H4 (cell line): ENCODE measurements at places on chromosomes 1 and 21. TPM values are rescaled to one million over a fixed set of nuclear protein-coding genes. Genes with fewer than 3 reads are reported as not detected.

DNA sequence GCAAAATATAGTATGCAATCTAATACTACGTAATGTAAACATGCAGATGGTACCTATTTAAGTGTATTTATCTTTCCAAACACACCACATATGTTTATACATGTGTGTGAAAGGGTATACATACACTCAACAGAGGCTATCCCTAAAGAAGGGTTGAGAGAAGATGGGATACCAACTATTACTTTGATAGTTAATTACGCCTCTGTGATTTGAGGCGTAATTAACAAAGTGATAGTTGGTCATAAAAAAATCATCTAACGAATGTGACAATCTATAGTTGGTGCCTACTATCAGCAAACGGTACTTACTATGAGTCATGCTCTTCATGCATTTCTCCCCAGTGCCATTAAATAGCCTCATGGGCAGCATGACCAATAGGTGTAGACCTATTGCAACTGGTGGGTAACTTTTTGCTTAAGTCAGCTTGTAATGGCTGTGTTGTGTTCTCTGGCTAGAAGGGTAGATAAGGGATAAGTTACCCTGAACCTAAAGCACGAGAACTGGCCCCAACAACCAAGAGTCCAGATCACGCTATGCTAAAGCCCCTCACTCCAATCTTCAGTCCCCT lies 15.3 kb downstream of the RCAN1 start:
- DNase-seq = no peak

DNA sequence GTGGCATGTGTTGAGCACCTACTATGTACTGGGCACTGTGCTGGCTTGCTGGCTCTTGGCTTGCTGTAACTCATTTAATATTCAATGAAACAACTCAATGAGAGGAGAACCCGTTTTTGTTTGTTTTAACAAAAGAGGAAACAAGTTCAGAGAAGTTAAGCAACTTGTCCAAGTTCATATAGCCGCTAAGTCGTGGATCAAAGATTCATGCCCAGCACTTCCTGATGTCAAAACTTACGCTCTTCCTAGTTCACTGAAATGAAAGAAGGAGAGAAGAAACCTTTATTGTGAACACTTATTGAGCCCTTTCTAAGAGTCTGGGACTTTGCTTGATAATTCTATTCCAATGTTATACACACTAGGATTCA lies 475.9 kb downstream of the PTPRU start:
- DNase-seq = no peak

GRCh38 chr1:9308236-9308785 lies 15.6 kb downstream of the SPSB1 start:
- DNase-seq = no peak

Gene WNT3A
- not detected in 2 replicates for total RNA-seq

GRCh38 chr1:17998889-17999288 lies 108.7 kb upstream of the IGSF21 start:
- no peak for DNase-seq

- no peak for DNase-seq
Observed at GRCh38 chr1:12102066-12102465, 39.0 kb downstream of the TNFRSF8 start.

DNA sequence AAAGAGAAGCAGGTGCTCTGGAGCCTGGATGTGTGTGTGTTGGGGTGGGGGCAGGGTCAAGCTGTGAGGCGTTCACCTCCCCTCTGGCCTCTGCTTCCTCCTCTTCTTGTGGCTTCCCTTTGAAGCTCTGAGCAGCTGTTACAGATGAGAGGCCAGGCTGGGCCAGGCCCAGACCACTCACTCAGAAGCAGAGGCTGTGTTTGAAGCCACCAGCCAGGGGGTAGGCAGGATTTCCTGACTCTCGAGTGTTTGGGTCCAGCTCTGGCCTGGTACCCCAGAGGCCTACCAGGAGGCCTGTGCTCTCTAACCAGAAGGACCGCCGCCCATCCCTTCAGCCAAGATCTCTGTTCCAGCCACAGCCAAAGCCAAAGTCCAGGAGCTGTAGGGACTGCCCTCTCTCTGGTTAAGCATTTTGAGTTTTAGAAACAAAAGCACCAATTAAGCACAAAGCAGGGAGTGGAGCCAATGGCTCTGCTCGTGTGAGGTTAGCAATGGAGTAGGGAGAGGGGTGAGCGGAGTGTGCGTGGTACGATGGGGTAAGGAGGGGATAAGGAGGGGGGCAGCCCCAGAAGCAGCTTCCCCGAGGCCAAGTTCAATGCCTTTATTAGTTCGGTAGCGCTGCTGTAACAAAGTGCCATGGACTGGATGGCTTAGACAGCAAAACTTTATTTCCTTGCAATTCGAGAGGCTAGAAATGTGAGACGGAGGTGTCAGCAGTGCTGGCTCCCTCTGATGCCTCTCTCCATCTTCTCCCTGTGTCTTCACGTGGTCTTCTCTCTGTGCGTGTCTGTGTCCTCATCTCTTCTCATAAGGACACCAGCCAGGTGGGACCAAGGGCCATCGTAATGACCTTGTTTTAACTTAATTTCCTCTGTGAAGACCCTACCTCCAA lies 20.5 kb downstream of the RCSD1 start:
- no peak for DNase-seq

- DNase-seq = no peak
Observed at GRCh38 chr1:118985640-118986554, 2.2 kb downstream of the TBX15 start.

- DNase-seq = no peak
Observed at GRCh38 chr1:201414051-201414738, 7.3 kb downstream of the TNNI1 start.

Gene ADGRL4
- not detected in 2 replicates for total RNA-seq

DNA sequence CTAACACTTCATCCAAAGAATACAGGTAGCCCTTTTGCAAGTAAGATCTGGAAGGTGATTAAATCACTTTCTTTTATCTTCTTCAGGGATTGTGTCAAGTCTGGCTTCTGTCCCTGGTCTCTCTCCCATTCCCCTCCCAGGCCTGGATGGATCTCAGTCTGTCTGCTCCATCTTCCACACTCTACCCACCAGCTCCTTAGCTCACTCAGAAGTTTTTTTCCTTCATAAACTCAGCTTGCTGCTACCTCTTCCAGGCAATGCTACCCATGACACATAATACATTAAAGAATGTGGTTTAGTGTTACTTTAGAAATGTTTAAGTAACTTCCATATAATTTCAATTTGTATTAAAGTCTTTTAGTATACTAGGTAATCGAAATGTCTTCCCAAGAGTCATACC lies 133.1 kb downstream of the AKT3 start:
- no peak for DNase-seq

Gene GUCA2A
- not detected in 2 replicates for total RNA-seq

Gene MFAP2
- 14.1 and 15.8 TPM in 2 replicates for total RNA-seq

Gene PGLYRP4
- total RNA-seq = not detected in 2 replicates

Gene GORAB
- 5.8 and 7.1 TPM in 2 replicates for total RNA-seq

DNA sequence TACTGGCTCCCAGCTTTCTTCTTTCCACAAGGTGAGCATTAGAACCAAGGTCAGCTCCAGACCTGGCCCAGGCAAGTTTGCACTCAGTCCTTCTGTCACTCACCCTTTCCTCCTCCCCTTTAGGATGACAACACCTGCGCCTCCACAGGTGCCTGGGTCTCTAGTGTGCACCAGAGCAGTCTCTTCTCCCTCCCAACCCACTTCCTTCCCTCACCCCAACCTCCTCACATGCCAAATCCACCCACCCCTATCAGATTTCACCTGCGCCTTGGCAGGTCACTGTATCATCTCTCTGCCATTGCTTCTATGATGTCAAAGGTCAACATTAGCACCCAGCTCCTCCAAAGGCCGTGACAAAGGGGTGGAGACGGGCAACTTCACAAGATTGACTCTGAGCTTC lies 38.0 kb downstream of the LBR start:
- DNase-seq = no peak

DNA sequence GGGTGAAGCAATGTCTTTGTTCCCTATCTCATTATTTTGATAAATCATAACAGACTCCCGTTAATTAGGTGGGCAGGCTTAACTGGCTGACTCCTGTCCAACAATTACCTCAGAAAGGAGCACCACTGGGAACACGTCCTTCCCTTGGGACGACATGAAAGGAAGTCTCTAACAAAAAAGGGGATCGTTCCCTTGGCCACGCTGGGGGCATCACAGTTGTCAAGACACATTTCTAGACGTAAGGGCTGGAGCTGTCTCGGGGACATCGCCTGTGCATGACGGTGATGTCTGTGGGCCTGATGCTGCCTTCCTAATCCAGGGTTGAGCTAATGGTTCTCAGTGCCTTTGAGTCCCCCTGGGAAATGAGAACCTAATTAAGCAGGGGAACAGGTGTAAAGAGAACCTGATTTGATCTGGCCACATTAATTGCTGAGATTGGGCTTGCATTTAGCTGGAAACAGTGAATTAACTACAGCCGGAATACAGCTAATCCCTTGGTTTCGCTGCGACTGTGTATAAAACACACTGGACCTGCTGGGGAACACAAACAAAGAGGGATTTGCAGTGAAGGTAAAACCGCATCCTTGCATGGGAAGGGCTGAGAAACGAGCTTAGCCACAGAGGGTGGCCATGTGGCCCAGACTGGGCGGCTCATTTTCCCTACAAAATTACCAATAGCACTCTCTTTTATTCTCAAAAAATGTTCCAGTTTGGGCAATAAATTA lies 111.8 kb downstream of the MRPS6 start:
- DNase-seq = no peak

Gene STIL
- 34.3 and 44.2 TPM in 2 replicates for total RNA-seq

GRCh38 chr21:42626171-42626570 lies 27.2 kb upstream of the PDE9A start:
- DNase-seq = no peak

Gene AXDND1
- total RNA-seq = 3.0 TPM in 1 of 2 replicates, not detected in the other

Gene KLF17
- not detected in 2 replicates for total RNA-seq

Gene GJC2
- 0.06 TPM in 1 of 2 replicates, not detected in the other for total RNA-seq

GRCh38 chr1:160834945-160835565 lies 27.6 kb downstream of the CD244 start:
- peak; percentile 21 for DNase-seq

GRCh38 chr1:204738506-204738905 lies 53.0 kb upstream of the LRRN2 start:
- no peak for DNase-seq

DNA sequence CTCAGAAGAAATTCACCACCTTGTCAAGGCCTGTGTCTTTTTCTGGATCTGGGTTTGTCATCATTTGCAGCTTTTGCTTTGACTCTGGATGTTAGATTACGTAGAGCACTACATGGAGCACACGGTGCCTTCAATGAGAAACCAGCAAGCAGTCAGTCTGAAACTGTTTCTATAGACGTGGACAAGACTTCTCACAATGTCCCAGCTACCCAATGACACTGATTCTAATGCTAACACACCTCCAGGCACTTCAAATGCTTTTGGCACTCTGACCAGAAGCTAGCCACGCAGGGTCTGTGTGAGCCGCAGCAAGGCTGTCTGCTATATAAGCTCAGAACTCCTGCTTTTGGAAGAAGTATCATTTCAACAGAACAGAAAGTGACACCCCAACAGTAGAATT lies 38.2 kb downstream of the ITPKB start:
- no peak for DNase-seq

Gene KRTAP12-4
- not detected in 2 replicates for total RNA-seq

Gene RAB42
- total RNA-seq = not detected in 2 replicates
